Fibroblast of skin of scalp (primary cell): ENCODE measurements at places on chromosomes 3 and 15.

DNA sequence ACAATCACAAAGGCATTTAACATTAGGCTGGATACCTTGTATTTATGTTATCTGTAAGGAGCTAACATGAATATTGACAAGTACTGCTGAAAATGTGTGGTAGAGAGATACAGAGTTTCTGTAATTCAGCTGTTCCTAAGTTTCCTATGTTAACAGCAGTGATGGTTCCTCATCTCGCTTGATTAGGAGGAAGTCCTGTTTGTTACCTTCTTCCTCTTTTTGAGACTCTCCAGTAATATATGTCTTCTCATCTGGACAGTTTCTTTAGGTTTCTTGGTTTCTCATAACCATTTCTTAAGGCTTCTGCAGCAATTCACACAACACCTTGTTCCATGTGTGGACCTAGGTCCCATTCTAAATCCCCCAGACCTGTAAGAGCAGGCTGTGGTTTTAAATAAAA lies 11.4 kb upstream of the PEX5L start:
- DNase-seq, result no peak

GRCh38 chr3:12413721-12414255 lies 70.5 kb upstream of the TSEN2 start:
- DNase-seq, result no peak

DNA sequence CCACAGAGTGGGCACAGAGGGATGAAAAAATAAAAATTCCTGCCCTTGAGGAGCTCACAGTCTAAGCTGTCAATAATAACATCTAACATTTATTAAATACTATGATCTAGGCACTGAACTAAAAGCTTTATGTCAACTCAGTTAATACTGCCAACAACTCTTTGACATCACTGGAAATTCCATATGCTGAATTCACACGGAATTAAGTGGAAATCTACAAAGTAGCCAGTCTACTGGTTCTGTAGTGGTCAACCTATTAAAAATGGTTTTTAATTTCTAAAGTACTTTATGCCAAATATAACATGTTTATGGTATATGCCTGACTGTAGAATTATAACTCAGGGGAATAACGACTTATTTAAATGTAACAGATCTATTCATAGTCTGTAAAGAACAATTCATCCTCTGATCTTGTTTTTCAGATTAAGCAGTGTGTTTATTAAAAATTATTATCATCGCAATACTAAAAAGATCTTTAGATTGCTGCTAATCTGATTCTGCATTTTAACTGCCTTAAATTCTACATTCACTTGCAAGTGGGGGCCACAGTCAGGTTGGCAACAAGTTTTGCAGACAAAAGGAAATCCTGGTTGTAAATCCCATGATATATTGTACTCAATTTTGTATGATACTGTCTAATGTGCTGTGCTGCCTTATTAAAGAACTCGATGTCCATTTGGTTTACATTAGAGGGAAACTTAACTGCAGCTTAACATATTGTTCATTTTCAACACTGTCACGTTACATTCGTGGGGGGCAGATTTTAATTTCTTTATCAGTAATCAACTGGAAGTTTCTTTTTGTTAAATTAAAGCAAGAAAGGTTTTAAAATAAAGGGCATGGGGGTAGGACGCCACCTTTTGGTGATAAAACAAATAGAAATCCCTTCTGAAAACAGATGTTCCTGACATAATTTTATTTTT lies 2.6 kb upstream of the FOXP1 start:
- DNase-seq, result peak; percentile 65

DNA sequence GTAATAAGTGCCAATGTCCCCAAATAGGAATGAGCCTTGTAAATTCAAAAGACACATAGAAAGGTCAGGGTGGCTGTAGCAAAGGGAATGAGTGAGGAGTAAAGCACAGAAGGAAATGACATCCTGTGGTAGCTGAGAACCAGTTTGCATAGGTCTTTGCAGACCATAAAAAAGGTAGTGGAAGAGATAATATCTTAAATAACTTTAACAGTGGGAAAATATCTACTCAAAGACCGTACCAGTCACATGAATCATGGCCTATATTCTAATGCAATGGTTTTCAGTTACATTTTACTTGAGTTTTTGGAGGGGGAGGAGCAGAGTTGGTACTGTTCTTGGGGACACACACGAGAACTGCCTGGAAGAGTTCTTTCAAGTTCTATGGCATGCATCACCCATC lies 297.3 kb upstream of the ADAMTS9 start:
- DNase-seq, result no peak

DNA sequence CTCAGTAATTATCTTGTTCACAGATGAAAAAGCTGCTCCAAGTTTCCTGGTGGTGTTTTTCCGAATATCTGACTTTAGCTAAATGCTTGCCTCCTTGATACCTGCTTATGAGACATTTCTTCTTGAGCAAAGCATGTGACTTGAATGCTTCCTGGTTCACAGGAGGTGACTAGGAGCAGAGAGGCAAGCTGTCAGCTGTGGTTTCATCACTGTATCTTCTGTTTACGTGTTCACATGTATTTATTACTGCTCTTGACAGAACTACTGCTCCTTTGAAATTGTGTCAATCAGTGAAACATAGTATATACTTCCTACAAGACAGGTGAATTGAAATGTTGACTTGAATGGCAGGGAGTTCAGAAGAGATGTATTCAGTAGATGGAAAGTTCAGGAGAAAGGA lies 8.9 kb upstream of the SPPL2A start:
- DNase-seq, result no peak

DNA sequence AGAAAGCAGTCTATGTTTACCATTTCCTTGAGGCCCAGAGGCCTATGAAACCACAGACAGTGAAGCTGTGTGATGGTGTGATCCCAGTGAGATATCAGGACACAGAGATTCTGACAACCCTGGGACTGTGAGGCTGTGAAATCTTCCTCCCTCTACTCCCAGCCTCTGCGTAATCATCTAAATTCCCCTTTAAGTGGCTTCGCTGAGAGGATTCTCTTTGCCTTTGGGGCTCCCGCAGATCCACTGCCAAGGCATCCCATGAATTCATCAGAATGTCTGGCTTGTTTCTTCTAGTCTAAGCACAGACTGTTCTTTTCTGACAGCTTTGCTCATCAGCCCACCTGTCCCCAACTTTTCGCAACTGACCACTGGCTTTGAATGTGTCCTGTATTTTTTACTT lies 901.2 kb upstream of the NR2F2 start:
- DNase-seq, result no peak

GRCh38 chr3:134291319-134292254 lies 40.9 kb upstream of the RYK start:
- peak; percentile 63 for DNase-seq

- peak; percentile 46 for DNase-seq
These were observed 22.6 kb upstream of the CACNA2D2 start for GRCh38 chr3:50525987-50526386.

DNA sequence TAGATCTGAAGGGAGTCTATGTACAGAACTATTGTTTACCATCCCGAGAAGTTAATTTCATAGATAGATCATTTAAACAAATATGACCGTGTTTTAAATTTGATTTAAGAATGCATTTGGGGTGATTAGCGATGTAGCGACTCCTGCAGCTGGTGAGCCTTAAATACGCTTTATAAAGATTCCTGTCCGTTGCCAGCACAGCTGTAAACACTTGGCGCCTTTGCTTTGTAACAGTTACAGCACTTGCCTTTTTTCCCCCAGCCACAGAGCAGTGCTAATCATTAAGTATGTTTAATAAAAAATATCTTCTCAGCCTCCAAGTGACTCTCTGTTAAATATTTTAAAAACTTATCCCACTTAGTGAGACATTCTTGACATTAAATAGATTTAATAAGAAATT lies 333.8 kb downstream of the FEZF2 start:
- no peak for DNase-seq

- no peak for DNase-seq
These were observed 22.0 kb downstream of the MYLK start for GRCh38 chr3:123862152-123862551.

- no peak for DNase-seq
These were observed 24.0 kb downstream of the THSD4 start for GRCh38 chr15:71139241-71139640.

- DNase-seq, result no peak
These were observed 4.4 kb upstream of the ATP13A4 start for GRCh38 chr3:193559100-193559499.

DNA sequence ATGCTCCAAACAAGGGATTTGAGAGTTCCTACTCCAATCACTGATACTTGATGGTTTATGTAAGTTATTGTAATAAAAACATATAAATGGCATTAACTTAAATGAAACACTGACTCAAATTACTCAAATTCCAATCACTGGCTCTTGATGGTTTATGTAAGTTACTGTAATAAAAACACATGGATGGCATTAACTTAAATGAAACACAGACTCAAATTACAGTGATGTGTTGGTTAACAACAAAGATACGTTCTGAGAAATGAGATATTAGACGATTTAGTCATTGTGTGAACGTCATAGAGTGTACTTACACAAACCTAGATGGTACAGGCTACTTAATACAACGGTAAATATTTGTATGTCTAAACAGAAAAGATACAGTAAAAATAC lies 6.6 kb downstream of the MOBP start:
- DNase-seq, result peak; percentile 7

DNA sequence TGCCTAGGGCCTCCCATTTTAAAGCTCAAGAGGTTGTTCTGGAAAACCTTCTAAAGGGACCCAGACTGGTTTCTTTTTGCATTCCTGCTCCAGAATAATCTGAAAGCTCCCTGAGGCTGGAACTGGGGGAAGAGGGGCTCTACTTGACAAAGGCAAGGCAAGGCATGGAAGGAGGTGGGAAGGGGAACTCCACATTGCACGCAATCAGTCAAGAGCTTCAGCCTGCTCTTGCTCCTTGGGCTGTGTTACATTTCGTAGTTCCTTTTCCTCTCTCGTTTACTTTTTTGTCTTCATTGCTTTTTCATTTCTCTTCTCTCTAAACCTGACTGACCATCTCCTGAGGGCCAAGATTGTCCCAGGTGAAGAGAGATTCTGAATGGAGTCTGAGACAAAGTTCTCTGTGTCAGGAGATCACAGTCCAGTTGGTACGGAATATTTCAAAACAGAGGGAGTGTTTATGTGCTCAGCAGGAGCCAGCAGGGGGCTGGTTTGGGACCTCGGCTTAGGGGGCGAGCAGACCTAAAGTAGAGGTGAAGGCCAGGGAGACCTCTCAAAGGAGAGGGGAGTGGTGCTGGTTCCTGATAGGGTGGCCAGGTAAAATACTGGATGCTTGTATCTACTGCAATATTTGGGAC lies 6.0 kb upstream of the KCTD6 start:
- DNase-seq, result no peak

GRCh38 chr3:72078676-72079368 lies 293.9 kb upstream of the PROK2 start:
- no peak for DNase-seq

DNA sequence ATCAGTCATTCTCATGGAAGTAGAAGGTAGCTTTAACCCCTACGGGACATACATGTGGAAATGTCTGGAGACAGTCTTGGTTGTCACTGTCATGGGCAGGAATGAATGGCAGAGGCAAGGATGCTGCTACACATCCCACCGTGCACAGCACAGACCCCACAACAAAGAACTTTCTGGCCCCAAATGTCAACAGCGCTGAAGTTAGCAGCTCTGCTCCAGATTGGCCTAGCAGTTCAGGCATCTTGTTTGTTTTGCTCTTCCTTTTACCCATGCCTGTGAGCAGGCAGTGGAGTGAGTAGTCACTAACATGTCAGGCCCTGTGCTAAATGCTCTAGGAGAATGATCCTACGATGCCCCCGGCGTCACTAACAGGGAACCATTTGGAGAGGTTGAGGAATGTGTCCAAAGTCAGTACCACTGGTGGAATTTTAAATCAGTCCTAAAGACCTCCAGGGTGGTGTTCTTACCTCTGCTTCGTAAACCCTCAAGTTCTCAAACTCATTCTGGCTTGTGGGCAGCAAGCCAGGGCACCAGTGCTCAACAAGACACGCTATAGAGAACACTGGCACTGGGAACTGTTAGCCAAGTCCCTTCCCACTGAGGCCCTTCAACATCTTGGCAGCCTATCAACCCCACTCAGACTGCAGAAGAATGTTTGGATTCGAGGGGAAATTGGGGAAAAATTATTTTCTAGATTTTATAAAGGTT lies 142.2 kb downstream of the FOXP1 start:
- peak; percentile 32 for DNase-seq

DNA sequence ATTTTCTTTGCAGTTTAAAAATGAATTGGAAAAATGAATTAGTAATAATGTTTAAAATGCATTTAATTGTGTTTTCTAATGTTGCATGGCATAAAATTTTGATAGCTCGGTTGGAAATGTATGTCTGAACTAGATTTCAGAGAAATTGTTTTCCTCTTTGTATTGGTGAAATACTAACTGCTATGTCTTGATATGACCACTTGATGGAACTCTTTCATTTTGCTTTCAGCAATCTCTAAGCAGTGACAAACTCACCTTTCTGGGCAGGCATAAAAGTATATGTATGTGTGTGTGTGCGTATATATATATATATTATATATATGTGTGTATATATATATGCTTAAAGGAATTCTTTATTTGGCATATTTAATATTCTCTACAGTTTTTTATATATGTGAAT lies 239.3 kb upstream of the ZNF717 start:
- peak; percentile 39 for DNase-seq

DNA sequence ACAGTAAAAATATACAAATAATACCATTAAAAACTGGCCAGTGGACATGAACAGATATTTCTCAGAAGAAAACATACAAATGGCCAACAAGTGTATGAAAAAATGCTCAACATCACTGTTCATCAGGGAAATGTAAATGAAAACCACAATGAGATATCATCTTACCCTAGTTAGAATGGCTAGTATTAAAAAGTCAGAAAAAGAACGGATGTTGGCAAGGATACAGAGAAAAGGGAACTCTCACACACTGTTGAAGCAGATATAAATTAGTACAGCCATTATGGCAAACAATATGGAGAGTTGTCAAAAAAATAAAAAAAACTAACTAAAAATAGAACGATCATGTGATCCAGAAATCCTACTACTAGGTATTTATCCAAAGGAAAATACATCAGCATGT lies 222.7 kb upstream of the NAALADL2 start:
- DNase-seq, result no peak

DNA sequence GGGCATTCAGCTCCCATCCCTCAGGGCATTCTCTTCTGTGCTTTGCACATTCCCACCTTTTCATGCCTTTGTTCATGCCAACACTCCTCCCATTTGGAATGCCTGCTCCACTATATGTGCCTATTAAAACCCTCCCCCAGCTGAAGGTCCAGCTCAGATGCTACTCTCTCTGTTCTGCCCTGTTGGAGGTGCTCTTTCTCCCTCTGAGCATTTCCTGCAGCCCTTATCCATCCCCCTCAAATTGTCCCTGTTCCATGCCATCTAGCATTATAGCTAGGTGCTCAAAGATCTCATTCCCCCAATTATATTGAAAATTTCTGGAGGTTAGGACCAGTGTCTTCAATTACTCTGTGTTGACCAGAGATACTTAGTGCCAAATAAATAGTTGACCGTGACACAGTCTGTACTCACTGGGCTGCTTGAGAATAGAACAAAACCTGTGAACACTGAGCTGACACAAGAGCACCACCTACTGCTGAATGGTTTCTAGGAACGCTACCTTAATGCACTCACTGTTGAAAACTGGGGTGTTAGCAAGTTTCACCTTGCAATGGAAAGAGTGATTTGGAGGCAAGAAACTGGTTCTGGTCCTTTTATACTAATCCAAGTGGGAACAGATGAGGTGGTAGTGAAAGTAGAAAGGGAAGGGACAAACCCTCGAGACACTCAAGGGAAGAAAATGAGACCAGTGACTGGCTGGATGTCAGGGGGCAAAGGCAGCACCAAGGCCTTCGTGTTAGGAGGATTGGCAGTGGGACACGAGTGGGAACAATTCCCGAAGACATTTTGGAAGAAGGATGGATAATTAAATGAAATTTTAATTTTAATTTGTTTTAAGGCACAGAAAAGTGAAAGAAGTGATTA lies 289.8 kb upstream of the ROPN1 start:
- peak; percentile 49 for DNase-seq
